ENCODE measurements at places on chromosomes 7 and 10.

GRCh38 chr7:157865351-157866165 is 528.8 kb downstream of the DNAJB6 start:
- no peak overlapping the region for H3K27ac ChIP-seq
- H3K4me3 ChIP-seq = no peak overlapping the region
- no peaks in the 10 kb centered on the region for H3K36me3 ChIP-seq
- peaks cover 3% of the 10 kb centered on the region for H3K27me3 ChIP-seq
- H3K4me1 ChIP-seq = no peaks in the 10 kb centered on the region
- DNase-seq = no peak

GRCh38 chr7:139255290-139255689 is 24.3 kb downstream of the UBN2 start:
- DNase-seq = no peak
- H3K36me3 ChIP-seq = peaks cover 2% of the 10 kb centered on the region
- no peaks in the 10 kb centered on the region for H3K4me1 ChIP-seq
- H3K27me3 ChIP-seq = no peaks in the 10 kb centered on the region
- H3K4me3 ChIP-seq = no peak overlapping the region

DNA sequence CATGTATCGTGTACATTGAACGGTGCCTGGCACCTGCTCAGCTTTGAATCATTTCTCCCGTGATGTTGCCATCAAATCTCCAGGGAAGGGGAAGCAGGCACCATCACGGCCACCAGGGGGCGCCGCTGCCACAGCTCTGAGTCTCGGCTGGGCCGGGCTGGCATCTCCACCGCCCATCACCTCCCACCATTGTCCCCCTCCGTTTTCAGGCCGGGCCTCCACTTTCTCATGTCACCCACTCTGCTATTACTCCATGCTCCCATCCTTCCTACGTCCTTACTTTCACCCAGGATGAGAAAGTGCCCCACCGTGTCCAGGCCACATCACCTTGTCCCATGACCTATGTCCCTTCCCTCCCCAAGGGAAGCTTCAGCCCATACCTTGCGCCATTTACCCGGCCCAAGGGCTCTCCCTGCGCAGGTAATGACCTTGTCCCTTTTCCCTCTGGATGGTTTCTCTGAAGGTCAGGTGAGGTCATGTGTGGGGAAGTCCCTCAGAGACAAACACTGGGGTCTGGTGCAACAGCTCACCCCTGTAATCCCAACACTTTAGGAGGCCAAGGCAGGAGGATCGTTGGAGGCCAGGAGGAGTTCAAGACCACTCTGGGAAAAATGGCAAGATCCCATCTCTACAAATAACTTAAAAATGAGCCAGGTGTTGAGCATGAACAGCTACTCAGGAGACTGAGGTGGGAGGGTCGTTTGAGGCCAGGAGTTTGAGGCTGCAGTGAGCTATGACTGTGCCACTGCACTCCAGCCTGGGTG is 31.8 kb upstream of the OCM2 start:
- peaks cover 5% of the 10 kb centered on the region for H3K4me1 ChIP-seq
- no peaks in the 10 kb centered on the region for H3K36me3 ChIP-seq
- peak overlapping the region; percentile 59 for H3K27ac ChIP-seq
- H3K27me3 ChIP-seq = peaks cover 20% of the 10 kb centered on the region

DNA sequence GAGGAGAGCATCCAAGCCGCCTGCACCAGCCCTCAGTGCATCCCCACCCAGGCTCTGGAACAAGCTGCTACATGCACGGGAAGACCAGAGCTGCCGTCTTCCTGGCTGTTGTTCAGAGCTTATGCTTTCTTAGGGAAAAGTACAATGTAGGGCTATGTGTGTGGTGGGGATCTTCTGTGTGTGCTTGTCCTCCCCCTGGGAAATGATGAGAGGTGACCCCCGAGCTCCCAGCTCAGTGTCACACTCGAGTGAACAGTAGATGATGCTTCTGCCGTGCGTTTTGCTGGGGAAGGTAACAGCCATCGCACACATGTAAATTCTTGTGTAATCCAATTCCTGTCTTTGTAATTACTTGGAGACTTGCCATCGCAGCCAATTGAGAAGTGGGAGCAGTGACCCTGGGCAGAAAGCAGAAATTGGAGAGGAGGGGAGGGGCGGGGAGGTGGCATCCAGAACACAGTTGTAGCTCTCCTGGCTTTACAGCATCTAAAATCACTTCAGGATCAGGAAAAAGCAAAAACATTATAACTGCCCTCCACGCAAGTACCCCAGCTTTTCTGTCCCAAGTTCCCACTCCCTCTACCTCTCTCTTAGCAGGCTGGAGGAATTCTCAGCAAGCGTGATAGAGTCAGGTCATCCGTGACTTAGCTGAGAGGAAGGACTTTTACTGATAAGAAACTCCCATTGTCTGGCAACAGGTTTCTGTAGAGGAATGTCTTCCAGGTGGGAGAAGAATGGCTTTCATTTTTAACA is 149.6 kb downstream of the TCF7L2 start:
- H3K4me1 ChIP-seq = peaks cover 4% of the 10 kb centered on the region
- H3K27me3 ChIP-seq = no peaks in the 10 kb centered on the region
- DNase-seq = no peak
- H3K36me3 ChIP-seq = peaks cover 2% of the 10 kb centered on the region

DNA sequence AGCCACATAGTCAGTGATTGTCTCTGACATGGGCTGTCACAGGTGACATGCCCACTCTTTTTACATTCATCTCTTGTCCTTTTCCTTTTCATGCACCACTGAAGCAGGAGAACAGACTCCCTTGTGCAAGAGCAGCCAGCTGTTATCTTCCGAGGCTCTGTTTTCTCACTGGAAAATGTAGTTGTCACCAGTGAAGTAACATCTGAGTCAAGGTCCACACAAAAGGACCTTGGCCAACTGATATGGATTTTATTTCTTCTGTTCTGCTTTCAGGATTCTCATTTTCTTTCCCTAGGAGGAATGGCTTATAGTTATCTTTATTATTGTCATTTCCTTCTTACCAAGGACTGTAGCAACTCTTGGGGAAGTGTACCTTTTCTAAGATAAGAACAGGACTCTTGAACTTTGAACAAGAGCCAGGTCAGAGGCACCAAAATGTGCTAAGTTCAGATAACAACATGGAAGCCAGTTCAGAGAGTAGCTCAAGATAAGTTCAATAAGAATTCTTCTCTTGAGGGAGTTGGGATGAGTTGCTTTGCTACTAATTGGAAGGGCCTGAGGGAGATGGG is 22.7 kb downstream of the AVPI1 start:
- H3K4me1 ChIP-seq = peaks cover 2% of the 10 kb centered on the region
- no peaks in the 10 kb centered on the region for H3K27me3 ChIP-seq
- H3K27ac ChIP-seq = peak overlapping the region; percentile 72
- peaks cover 9% of the 10 kb centered on the region for H3K36me3 ChIP-seq
- H3K4me3 ChIP-seq = no peak overlapping the region

GRCh38 chr7:44965937-44966730 is 12.7 kb downstream of the MYO1G start:
- peaks cover 10% of the 10 kb centered on the region for H3K4me1 ChIP-seq
- no peak for DNase-seq
- no peak overlapping the region for H3K4me3 ChIP-seq
- H3K36me3 ChIP-seq = peaks cover 3% of the 10 kb centered on the region

- no peak overlapping the region for H3K4me3 ChIP-seq
- H3K27me3 ChIP-seq = no peaks in the 10 kb centered on the region
- DNase-seq = no peak
- no peak overlapping the region for H3K27ac ChIP-seq
- no peaks in the 10 kb centered on the region for H3K36me3 ChIP-seq
These were observed 138.6 kb downstream of the ADAM22 start for GRCh38 chr7:88072715-88073055.

DNA sequence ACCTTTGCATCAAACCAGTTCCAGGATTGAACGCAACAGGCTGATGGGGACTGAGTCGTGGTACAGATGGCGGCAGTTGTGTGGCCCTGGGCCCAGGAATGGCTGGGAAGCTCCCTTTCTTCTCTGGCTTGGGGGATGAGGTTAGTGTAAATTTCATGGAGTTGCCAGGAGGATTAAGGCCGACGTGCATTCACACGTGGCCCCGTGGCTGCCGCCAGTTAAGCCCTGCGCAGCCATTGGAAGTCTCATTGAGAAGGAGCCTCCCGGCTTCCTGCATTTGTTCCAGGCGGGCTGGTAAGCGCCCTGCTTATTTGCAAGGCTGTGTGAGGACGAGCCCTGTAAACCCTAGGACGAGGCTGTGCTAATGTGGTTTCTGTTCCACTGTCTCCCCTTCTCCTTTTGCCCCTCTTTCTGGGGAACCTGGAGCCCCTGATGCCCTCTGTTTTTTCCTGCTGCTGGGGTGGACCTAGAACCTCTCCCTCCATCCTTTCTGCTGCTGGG is 174.7 kb upstream of the TNRC18 start:
- peaks cover 7% of the 10 kb centered on the region for H3K36me3 ChIP-seq
- DNase-seq = no peak

DNA sequence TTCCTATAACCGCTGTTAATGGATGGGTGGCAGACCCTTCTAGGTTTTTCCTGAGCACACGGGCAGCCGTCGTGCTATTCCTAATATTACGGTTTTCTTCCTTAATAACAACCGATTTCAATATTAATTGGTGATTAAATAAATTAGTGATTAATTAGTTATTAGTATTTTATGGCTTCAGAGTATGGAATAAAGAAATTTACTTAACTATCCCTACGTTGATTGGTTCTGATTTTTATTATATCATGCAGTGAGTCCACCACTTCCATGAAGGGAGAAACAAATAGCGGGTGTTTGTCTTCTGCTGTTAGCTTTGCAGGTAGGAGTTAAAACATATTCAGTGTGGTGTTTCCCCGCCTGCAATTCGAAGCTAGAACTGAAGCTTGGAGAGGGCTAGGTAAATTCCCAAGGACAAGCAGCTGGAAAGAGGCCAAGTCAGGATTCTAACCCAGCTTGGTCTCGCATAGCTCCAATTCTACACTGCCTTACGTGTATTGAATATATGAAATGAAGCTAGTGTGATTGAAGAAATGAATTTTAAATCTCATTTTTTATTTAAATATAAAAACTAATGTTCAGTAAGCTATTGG is 928 bp upstream of the CSTF2T start:
- no peak for DNase-seq
- peaks cover 31% of the 10 kb centered on the region for H3K4me1 ChIP-seq
- peaks cover 7% of the 10 kb centered on the region for H3K36me3 ChIP-seq
- H3K4me3 ChIP-seq = peak overlapping the region; percentile 59

DNA sequence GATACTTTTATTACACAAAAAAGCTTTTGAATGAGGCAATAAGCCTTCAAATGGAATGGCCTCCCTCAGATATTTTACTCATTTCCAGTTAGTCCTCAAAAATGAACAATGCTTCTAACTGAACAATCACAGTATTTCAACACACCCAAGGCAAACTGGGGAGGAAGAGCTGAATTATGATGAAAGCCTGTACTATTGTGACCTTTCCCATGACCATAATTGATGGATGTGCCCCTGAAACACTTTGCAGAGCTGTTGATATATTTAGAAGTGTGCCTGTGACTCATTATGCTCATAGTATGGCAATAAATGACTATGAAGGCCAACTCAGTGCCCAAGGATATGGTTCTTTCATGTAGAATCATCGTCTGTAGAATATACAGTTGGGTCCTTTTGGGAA is 248.1 kb downstream of the AHR start:
- H3K36me3 ChIP-seq = peaks cover 2% of the 10 kb centered on the region
- peaks cover 31% of the 10 kb centered on the region for H3K27me3 ChIP-seq
- DNase-seq = no peak
- H3K4me1 ChIP-seq = peaks cover 2% of the 10 kb centered on the region
- H3K27ac ChIP-seq = no peak overlapping the region

- peaks cover 7% of the 10 kb centered on the region for H3K36me3 ChIP-seq
- no peak overlapping the region for H3K27ac ChIP-seq
- peaks cover 24% of the 10 kb centered on the region for H3K4me1 ChIP-seq
- H3K27me3 ChIP-seq = no peaks in the 10 kb centered on the region
- no peak overlapping the region for H3K4me3 ChIP-seq
These were observed 77.9 kb downstream of the CARD11 start for GRCh38 chr7:2965745-2966270.

- H3K27ac ChIP-seq = no peak overlapping the region
- no peak overlapping the region for H3K4me3 ChIP-seq
- H3K36me3 ChIP-seq = no peaks in the 10 kb centered on the region
- DNase-seq = no peak
- H3K27me3 ChIP-seq = peaks cover 11% of the 10 kb centered on the region
These were observed 130.5 kb upstream of the HABP2 start for GRCh38 chr10:113422371-113422770.

DNA sequence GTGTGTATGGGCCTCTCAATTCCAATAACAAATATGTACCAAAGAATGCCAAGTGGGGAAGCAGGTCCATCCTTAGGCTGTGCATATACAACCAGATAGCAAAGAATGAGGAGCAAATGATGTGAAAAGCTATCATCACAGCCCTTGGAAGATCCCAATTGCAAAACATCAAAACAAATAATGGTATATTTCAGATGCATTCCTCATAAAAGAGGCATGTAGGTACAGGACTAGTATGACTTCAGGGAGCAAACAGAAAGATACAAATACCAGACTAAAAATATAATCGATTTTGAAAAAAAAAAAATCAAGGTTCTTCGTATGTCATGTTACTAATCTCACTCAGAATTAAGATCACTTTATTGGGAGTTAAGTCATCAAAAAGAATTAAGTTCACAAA is 18.5 kb upstream of the SPOCK2 start:
- no peak for DNase-seq
- H3K27ac ChIP-seq = peak overlapping the region; percentile 96
- peaks cover 55% of the 10 kb centered on the region for H3K4me1 ChIP-seq
- no peaks in the 10 kb centered on the region for H3K27me3 ChIP-seq
- H3K4me3 ChIP-seq = peak overlapping the region; percentile 41
- peaks cover 2% of the 10 kb centered on the region for H3K36me3 ChIP-seq

DNA sequence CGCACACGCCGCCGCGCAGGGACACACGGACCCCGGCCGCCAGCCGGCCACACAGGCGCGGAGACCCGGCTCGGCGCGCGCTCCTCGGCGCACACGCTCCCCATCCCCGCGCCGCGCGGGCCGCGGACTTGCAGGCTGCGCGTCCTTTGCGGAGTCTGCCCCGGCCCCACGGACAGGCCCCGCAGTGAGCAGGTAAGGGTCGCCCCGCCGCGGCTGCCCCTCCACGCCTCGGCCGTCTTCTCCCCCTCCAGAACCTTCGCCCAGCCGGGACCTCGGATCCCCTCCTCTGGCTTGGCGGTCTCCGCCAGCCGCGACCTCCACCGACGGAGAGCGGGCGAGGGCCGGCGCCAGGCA is 356 bp downstream of the ADCYAP1R1 start:
- no peaks in the 10 kb centered on the region for H3K36me3 ChIP-seq
- H3K4me3 ChIP-seq = no peak overlapping the region
- peaks cover 67% of the 10 kb centered on the region for H3K27me3 ChIP-seq
- DNase-seq = no peak
- H3K4me1 ChIP-seq = peaks cover 5% of the 10 kb centered on the region

GRCh38 chr10:102118867-102119266 is 1.3 kb downstream of the LDB1 start:
- H3K27ac ChIP-seq = peak overlapping the region; percentile 95
- no peaks in the 10 kb centered on the region for H3K36me3 ChIP-seq
- DNase-seq = no peak
- peak overlapping the region; percentile 94 for H3K4me3 ChIP-seq
- no peaks in the 10 kb centered on the region for H3K27me3 ChIP-seq
- peaks cover 56% of the 10 kb centered on the region for H3K4me1 ChIP-seq

- peak overlapping the region; percentile 32 for H3K27ac ChIP-seq
- no peaks in the 10 kb centered on the region for H3K27me3 ChIP-seq
- H3K36me3 ChIP-seq = peaks cover 2% of the 10 kb centered on the region
- DNase-seq = no peak
- H3K4me1 ChIP-seq = peaks cover 10% of the 10 kb centered on the region
These were observed 14.8 kb downstream of the ACBD5 start for GRCh38 chr10:27225642-27226257.
